ENCODE measurements at places on chromosomes 2 and 18.

DNA sequence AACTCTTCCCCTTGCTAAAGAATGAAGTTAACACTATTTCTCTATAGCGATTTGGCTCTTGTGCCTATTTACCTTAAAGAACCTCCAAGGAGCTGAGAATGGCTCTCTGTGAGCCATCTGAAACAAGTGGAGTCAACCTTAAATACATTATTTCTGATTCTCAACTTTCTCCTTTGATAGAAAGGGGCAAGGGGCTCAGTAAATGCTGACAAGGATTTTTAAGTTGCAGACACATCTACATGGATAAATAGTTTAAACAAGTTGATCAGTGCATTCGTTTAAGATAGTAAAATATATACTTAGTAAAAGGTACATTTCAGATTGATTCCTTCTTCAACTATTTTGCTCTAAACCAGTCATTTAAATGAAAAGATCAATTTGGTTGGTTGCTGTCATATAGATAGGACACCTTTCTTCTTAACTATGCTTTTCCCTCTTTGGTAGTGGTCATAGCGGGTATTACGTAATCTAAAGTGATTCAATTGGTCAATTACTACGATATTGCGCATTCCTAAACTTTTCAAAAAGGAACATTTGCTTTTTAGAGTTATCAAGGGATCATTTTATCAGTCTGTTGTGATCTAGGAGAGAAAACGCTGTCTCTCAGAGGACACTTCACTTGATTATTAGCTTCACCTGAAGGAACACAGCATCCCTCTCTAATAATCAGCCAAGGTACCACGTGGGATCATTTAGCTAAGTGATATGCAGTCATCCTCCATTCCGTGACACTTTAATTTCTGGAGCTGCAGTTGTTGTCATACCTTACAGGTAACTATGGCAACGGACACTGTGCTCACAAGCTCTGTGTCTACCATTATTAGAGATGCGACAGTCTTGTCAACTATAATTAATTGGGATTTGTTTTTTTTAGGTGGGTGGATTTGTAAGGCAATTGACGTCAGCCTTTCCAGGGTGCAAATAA is 50.9 kb upstream of the KCNE4 start:
- no peak for DNase-seq

- DNase-seq = no peak
Measured at GRCh38 chr18:6328621-6329010, 86.1 kb downstream of the L3MBTL4 start.

DNA sequence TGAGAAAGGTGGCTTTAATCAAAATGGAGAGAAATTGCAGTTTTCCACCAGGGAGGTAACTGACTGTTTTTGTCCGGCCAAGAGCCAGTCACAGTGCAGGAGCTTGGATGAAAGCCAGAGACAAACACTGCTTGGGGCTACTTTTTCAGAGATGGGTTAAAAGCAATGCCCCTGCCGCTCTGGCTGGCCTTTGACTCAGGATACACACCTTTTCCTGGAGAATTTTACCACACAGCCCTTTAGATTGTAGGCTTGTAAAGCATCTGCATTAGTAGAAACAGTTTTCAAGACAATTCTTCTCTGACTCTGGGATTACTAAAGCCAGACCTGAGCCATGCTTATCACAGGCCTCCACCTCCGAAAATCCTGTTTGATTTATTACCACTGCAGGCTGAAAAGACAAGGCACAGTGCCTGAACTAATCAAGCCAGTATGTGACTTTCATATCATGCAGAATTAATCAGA is 79.7 kb downstream of the CCBE1 start:
- DNase-seq = no peak

GRCh38 chr2:240395448-240395847 is 40.0 kb upstream of the GPC1 start:
- no peak for DNase-seq

GRCh38 chr2:21181957-21182356 is 58.2 kb downstream of the TDRD15 start:
- DNase-seq = no peak

DNA sequence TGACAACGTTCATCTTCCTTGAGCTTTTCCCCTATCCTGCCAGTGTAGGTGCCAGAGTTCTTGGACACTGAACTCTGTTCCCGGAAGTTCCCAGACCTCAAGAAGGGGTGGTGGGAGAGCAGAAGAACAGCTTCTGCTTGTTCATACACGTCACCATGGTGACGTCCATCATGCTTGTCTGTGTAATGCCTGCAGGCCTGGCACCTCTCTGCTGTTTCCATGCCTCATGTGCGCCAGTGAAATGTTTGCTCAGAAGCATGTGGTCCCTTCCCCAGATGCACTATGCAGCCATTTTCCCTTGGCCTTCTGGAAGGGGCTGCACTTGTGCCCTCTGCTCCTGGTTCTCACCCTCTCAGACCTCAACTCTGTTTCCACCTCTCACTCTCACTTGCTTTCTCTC is 210.8 kb upstream of the NABP1 start:
- no peak for DNase-seq

DNA sequence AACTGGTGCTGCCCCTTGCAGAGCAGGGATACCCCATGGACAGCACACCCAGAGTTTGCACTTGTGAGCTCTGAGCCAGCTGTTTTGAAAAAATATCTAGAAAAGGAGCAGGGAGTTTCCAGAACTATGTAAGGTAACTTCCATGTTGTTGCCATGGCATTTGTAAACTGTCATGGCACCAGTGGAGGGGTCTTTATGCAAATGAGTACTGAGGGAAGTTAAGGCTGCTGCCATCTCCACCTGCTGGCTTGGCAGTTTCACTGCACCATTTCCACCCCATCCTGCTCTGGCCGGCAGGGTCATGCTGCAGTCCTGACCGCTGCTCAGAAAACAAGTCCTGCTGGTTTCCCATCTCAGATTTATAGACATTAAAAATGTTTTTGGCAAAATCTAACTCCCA is 52.3 kb upstream of the SNTG2 start:
- no peak for DNase-seq

GRCh38 chr2:127034051-127034450 is 72.9 kb downstream of the BIN1 start:
- no peak for DNase-seq

DNA sequence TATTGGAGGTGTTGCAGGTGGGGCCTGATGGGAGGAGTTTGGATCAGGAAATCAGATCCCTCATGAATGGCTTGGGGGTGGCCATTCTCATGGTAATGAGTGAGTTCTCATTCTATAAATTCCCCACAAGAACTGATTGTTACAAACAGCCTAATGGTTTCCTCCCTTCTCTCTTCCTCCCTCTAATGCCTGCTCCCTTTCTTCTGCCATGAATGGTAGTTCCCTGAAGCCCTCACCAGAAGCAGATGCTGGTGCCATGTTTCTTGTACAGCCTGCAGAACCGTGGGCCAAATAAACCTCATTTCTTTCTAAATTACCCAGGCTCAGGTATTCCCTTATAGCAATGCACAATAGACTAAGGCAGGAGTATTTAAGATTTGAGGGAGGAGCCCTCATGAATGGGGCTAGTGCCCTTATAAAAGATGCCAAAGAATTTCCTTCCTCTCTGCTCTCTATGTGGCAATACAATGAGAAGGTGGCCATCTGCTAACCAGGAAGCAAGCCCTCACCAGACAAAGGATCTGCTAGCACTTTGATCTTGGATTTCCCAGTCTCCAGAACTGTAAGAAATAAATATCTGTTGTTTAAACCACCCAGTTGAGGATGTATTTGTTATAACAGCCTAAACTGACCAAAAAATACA is 251.8 kb downstream of the ZEB2 start:
- no peak for DNase-seq

DNA sequence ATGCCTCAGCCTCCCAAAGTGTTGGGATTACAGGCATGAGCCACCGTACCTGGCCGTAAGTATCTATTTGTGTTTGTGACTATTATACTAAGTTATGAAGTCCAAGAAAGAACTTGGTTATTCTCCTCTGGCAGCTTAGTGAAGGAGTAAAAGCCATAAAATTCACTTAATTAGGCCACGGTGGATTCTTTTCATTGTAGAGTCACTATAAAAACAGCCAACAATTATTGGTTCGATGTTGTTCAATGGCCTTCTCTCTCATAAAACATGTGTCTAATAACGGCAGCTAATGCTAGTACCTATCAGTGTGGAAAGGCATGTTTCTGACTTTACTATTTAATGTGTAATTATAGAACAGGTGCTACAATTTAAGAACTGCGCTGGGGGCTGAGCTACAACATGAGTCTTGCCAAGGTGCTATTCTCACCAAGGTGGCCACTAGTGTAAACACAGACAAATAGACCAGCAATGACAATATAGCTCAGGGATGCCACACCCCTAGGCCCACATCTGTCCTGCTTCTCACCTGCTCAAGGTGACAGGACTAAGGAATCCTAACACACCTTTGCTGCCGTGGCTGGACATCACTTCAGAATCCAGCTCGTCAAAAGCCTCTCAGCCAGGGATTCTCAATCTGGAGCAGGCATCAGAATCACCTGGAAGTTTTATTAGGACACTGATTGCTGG is 17.2 kb downstream of the ATP8B1 start:
- DNase-seq = no peak

- DNase-seq = no peak
Measured at GRCh38 chr2:1968988-1969700, 224.8 kb upstream of the PXDN start.

DNA sequence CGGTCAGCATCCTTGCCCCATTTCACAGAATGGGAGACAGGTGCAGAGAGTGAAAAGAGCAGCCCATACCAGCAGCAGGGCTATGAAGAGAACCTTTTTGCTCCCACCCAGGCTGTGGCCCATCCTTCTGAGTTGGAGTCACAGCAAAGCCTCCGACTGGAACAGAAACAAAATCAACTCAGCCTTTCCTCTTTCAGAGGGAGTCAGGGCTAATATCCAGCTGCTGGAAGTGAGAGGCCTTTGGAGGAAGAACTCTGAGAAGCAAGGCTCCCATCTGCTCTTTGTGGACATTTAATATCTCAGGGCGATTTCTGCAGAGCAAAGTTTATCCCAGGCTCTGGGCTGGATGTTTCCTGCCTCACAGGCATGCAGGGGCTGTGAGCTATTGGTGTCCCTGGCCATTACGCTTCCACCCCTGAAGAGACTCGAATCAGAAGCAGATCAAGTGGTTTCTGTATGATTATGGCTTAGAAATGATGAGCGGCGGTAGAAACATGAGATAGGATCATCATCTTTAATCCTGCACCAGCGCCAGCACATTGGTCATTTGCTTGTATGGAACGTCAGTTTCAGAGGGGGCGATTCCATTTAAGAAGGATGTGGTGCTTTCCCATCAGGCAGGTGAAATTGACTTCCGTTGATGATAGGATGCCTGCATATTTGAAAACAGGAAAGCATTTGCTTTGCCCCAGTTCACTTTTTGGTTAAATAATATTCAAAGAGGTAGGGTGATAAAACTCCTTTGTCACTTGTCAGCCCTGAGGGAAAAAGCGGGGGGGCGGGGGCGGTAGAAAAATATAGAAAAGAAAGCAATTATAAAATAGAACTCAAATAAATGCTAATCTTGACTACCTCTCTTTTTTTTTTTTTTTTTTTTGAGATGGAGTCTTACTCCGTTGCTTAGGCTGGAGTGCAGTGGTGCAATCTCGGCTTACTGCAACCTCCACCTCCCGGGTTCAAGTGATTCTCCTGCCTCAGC is 152.4 kb downstream of the LRRC30 start:
- no peak for DNase-seq

DNA sequence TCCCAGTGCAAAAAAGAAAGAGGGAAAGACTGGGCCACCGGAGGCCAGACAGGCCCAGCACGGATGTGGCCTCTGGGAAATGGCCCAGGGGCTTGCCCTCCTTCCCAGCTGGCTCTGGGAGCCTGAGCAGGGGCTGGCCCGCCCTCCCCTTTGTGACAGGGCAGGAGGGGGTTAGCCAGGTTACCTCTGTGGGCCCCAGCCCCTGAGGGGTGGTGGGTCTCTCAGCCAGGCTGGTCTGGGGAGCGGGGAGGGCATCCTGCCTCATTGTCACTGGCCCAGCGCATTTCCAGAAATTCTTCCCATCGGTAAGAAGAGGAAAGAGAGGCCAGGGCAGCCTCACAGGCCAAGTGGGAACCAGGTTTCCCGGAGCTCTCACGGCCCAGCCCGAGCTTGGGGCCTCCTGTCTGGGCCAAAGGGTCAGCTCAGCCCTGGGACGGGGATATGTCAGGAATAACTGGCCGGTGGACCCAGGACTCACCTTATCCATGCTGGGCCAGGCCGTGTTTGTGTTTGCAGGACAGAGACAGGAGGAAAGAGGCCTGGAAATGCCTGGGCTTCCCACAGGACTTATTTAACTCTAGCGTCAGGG is 182.2 kb downstream of the ZFP36L2 start:
- DNase-seq = no peak

- DNase-seq = peak; percentile 6
Measured at GRCh38 chr18:34322365-34323289, 97.9 kb upstream of the NOL4 start.

- peak; percentile 77 for DNase-seq
Measured at GRCh38 chr2:218292048-218293014, at the start of gene TMBIM1. TSS of gene TMBIM1 (minus strand) at chr2:218292503. CDS start at chr2:218282141, 10,362 bp downstream.

GRCh38 chr2:172782506-172783164 is 47.0 kb downstream of the RAPGEF4 start:
- DNase-seq = no peak

DNA sequence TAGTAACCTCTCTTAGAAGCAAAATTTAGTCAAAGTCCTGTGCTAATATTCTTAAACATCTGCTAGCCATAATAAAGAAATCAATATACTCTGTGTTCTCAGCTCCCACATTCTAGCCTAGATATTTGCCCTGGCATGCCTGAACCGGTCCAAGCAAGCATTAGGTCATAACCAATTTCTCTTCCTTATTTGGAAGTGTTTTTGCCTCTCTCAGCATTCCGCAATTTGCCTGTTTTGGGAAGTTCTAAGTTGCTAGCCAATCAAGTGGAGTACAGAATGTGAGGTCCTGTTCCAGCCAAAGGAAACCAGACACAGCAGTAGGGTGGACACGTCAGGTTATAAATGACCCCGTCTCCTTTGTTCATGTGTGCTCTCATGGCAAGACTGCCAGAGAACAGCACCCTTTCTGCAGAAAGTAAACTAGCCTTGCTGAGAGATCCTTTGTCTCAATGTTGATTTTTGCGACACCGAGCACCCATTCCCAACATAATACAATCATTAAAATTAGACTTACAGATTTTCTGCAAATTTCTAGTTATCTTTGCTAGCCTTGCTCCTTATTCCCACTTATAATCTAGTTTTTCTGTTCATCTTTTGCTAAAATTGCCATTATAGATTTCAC is 13.0 kb upstream of the SULT1C4 start:
- DNase-seq = no peak

GRCh38 chr2:19971691-19972090 is 18.2 kb downstream of the WDR35 start:
- DNase-seq = peak; percentile 17

DNA sequence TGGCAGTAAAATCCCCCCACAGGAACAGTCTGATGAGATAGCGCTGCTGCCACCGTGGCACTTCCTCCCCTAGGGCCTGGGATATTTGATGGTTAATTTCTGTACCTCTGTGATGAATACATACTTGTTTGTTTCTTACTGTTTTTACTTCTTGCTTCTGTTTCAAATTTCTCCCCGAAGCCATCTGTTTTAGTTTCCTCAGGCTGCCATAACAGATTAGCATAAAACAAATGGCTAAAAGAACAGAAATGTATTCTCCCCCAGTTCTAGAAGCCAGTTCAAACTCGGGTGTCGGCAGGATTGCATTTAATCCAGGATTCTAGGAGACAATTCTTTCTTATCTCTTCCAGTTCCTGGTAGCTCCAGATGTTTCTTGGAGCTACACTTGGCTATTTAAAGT is 435.9 kb downstream of the DSEL start:
- no peak for DNase-seq

- no peak for DNase-seq
Measured at GRCh38 chr18:79420033-79420745, 24.5 kb downstream of the NFATC1 start.
